Thyroid gland (tissue), 4 donors: ENCODE measurements at places on chromosomes 11 and 22.

DNA sequence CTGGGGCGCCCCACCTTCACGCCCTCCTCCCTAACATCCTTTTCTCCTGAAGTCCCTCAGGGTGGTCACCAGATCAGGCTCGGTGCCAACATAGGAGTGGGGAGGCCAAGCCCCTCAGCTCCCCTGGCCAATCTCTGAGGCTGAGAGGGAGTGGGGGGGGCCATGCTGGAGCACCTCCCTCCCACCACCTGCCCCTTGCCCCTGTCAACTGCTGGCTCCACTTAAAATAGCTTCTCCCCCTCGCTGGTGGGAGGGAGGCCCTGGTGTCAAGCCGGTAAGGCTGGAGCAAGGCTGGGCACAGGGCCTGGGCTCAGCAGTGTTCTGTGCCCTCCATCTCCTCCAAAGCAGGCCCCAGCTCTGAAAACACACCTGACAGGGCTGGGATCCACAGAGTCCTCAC is 4.9 kb downstream of the PLXNB2 start:
- DNase-seq: peak; percentile 48

GRCh38 chr11:46408407-46408986 is 16.9 kb upstream of the CHRM4 start:
- no peak for DNase-seq

GRCh38 chr11:76347466-76347865 is 33.5 kb downstream of the THAP12 start:
- no peak for DNase-seq

DNA sequence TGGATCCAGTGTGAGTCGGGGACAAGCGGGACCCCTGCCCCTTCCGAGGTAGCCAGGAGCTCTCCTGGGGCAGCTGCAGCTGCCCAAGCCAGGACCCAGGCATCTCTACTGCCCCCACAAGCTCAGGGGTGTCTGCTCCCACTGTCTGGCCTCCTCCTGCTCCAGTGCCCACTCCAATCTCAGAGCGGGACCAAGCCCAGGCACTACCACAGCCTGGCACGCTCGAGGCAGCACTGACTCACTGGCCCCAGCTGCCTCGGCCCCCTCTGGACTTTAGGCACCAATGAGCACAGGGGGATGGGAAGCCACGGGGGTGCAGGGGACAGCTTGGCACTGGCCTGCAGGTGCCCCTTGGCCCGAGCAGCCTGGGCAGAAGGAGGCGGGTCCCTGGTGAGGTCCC is 8.2 kb downstream of the IL2RB start:
- DNase-seq: no peak

- no peak for DNase-seq
Measured at GRCh38 chr22:20164863-20165262, 14.0 kb upstream of the CCDC188 start.

GRCh38 chr11:73141031-73141308 is 1.1 kb downstream of the FCHSD2 start:
- peak; percentile 13 for DNase-seq

DNA sequence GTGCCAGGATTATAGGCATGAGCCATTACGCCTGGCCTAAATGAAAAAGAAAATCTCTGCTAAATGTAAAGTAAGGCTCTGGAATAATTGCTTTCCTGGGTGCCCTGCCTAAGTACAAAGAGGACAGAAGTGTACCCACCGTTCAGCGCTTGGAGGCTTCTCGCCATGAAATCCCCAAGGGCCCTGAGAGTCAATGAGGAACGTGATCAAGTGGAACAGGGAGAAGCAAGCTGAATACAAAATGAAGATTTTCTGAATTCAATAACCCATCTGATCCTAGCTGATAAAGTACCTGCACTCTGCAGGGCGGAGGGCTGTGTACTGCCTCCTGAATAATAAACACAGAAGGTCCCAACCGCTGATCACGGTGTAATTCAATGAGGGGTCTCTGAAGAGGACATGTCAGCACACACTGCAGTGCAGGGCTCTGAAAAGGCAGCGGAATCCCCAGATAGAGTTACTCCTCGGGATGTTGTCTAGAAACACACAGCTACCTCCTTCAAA is 97.7 kb downstream of the ABTB2 start:
- DNase-seq: no peak

GRCh38 chr11:9629064-9629463 is 34.8 kb upstream of the SWAP70 start:
- DNase-seq: peak; percentile 23

DNA sequence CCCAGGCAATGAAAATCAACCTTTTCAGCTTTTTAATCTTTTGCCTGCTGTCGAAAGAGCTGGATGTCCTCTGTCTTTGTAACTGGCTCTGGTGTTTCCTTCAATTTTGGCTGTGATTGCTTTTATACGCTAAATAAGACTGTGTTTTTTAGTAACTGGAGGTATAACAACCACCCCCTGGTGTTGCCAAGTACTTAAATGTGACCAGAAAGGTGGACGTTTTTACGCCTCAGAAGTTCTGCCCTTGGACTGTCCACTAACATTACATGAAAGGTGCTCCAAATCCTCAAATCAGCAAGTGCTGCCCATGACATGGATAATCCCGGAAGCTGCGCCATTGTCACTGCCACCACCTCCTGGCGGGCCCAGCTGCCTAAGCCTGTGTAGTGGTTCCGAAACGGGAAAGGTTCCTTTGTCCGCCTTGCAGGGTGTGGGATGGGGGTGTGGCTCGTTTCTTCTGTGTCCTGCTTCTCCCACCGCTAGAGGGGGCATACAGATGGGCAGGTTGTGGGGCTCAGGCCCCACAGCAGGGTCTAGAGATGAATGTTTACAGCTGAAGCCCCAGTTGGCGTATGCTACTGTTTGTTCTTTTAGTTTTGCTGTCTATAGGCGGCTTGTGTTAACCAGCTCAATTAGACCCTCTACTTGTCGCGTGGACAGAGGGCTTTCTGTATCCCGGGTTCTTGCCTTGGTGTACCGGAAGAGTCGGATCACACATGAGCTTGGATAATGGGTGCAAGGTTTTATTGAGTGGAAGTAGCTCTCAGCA is 82.2 kb upstream of the SEPTIN5 start:
- no peak for DNase-seq

DNA sequence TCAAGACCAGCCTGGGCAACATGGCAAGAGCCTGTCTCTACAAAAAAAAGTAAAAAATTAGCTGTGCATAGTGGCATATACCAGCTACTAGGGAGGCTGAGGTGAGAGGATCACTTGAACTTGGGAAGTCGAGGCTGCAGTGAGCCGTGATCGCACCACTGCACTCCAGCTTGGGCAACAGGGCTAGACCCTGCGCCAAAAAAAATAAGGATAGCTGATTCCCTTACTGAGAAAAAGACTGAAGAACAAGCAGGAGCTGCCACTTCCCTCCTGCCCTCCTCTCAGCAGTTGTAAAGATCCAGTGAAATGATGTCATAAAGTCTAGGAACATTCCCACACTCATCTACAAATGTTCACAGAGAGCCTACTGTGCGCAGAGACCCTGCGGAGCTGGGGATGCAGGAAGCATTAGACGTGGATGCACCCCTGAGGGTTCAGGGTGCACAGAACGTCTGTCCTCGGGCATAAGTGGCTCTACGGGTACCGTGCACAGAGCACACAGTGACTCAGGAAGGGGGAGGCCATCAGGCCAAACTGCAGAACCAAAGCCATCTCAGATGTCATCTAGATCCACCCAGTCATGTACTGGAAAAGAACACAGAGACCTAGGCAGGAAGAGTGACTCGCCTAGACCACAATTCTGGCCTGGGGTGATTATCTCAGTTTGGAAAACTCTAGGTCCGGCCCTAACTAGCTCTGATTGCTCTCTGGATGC is 11.7 kb downstream of the SEC14L2 start:
- no peak for DNase-seq

DNA sequence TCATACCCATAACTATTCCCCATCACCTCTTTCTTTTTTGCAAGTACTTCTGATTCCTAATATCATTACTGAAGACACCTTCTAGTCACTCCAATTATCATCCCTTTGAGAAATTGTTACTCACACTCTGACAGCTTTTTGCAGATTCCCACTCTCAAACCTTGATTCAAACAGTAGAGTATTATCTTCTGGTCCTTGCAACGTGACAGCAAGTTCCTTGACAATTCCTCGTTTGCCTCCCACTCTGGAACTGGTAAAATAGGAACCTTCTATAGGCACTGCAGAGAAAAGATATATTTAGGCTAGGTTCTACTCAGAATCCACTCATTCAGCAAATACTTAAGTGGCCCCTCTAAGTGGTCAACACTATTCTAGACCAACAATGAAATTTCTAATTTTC is 23.2 kb downstream of the AGBL2 start:
- DNase-seq: no peak

GRCh38 chr11:39806652-39807051 is 1652.8 kb downstream of the LRRC4C start:
- no peak for DNase-seq

DNA sequence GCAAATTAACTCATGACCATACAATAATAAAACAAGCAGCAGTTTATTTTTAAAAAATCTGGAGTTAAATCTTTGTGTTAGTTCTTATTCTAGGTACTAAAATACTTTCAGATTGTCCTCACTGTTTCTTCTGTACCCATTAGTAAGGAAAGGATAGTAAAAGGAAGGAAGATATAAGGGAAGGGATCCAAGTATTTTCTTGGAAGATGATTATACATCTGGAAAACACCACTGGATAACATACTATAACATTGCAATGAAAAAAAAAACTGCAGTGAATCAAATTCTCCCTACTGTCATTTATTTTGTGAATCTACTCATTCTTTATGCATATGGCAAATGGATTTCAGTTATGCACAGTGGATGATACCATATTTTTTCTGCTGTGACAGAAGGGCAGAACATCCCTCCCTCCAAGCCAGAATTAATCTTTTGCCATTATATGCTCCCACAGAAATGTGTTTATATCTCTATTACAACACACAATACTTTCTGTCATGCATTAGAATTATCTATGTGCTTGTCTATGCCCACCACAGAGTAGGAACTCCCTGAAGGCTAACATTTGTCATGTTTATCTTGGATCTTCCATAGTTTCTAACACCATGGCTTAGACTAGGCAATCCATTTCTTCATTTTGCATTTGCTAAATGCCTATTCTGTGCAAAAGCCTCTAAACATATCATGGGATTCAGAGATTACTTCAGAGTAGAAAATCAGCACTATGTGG is 282.3 kb upstream of the CTSC start:
- DNase-seq: no peak

GRCh38 chr11:115872416-115872815 is 368.2 kb upstream of the CADM1 start:
- DNase-seq: no peak

DNA sequence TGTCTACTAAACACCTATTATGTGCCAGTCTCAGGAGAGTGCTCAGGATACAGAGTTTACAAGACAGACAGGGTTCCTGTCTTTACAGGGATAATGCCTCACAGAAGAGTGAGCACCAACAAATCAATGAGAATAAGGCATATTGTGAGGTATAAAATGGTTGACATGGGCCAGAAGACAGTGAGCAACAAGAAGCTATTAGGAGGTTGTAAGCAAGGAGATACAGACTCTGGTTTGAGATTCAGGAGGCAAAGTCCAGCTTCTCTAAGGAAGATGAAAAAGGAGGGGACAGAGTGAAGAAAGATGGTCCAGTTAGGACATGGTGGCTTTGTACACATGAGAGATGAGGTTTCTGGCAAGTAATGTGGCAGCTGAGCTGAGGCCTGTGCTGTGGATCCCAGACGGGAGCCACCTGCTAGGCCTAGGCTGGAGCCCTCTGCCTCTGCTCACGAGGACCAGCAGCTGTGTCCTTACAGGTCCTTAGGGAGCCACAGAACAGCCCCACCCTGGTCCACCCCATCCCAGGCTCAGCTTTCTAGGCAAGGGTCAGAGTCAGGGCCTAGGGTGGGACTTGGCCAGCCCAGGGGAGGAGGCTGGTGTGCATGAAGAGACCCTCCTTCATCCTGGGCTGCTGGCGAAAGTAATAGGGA is 110.5 kb downstream of the ZNF280B start:
- no peak for DNase-seq

GRCh38 chr11:107482234-107482633 is 24.6 kb upstream of the CWF19L2 start:
- DNase-seq: no peak

GRCh38 chr11:132790971-132791370 is 741.3 kb downstream of the OPCML start:
- DNase-seq: no peak

GRCh38 chr11:9251311-9251710 is 13.8 kb downstream of the DENND5A start:
- DNase-seq: no peak

GRCh38 chr11:86610559-86611341 is 61.7 kb downstream of the ME3 start:
- no peak for DNase-seq

- DNase-seq: no peak
Measured at GRCh38 chr11:119000906-119001305, 3.0 kb downstream of the CENATAC start.

- DNase-seq: no peak
Measured at GRCh38 chr11:46458491-46458890, 66.9 kb upstream of the CHRM4 start.

DNA sequence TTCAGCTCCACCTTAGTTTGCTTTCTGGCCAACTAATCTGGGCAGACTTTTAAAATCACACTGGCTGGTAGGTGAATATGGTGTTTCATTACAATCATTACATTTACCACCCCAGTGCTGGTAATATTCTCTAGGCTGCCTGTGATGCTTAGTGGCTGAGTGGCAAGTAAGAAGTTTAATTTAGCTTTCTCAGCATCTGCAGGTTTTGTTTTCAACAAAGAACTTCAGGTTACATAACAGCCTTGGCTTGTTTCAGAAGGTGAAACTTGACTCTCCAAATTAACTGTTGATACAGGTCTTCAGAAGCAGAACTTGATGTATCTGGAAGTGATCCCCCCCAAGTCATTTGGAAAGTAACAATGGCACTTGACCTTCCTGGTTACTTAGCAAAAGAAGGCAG is 423.3 kb upstream of the CCDC90B start:
- DNase-seq: no peak

DNA sequence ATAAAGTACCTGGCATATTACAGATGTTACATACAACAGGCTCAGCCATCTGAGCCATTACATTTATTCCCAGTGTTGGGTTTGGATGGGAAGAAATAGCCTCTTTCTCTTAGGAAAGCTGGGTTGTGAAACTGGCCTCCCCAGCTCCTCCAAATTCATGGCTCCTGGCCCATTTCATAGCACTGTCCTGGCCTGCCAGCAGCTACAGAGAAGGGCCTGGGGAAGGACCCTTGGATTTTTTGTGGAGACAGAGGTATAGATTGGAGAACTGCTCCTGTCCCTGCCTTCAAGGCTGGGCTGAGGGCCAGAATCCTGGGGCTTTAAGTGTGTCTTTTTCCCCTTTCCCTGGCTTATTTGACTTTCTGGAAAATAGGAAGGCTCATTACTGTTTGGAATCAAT is 18.0 kb downstream of the PKNOX2 start:
- peak; percentile 27 for DNase-seq
